ENCODE measurements at places on chromosomes 7 and 10.

GRCh38 chr10:10644008-10644646 is 373.5 kb upstream of the CELF2 start:
- DNase-seq, result no peak

GRCh38 chr7:64314566-64314965 is 805 bp downstream of the ZNF736 start:
- DNase-seq, result no peak

GRCh38 chr10:70758757-70759514 is 26.2 kb downstream of the TBATA start:
- DNase-seq, result peak; percentile 26

DNA sequence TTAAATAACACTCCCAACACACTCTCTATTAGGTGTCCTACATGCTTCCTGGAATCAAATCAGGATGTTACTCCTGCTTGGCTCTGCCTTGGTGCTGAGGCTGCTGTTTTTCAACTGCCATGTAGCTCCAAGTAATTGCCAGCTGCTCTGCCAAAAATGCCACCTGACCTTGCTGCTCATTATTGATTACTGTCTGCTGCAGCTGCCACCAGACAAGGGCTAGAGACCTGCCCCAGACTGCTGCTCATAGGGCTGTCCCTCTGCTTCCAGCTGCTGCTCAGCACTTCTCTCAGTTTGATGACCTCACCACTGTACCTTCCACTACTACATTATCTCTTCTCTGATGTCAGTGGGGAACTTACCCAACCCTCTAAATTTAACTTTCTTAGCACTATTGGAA is 102.5 kb downstream of the PCLO start:
- DNase-seq, result no peak

GRCh38 chr7:70470746-70471145 is 661.2 kb upstream of the GALNT17 start:
- no peak for DNase-seq

- no peak for DNase-seq
Measured at GRCh38 chr10:80141696-80142460, 9.3 kb downstream of the PLAC9 start.

DNA sequence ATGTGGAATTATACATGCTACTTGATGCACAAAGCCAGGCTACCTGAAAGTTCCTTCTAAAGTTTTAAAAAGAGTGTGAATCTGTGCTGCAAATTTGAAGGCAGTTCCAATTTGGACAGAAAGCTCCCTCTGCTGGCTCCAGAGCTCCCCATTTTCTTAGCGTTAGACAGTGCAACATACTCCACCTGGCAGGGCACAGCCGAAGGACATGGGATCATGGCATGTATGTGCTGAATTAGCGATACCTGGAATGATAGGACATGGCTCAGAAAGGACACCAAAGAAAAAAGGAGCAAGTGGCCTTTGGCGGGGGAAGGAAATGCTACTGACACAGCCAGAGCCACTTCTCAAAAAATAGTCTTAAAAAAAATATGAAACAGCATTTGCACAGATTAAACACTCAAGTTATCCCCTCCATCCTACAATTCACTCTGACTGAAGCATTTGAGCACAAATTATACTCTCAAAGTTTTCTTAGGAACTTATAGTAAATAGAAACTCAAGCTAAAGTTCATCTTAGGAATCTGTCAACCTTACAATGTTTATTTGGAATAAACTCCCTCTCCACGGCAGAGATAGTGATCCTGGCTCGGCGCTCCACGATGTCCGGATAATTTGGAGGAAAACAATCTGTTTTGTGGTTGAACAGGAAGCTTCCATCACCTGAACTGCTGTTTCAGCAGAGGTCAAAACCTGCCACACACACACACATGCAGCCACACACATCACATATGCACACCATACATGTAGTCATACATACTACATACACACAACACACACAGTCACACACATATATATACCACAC is 80.0 kb downstream of the C7orf25 start:
- DNase-seq, result no peak

DNA sequence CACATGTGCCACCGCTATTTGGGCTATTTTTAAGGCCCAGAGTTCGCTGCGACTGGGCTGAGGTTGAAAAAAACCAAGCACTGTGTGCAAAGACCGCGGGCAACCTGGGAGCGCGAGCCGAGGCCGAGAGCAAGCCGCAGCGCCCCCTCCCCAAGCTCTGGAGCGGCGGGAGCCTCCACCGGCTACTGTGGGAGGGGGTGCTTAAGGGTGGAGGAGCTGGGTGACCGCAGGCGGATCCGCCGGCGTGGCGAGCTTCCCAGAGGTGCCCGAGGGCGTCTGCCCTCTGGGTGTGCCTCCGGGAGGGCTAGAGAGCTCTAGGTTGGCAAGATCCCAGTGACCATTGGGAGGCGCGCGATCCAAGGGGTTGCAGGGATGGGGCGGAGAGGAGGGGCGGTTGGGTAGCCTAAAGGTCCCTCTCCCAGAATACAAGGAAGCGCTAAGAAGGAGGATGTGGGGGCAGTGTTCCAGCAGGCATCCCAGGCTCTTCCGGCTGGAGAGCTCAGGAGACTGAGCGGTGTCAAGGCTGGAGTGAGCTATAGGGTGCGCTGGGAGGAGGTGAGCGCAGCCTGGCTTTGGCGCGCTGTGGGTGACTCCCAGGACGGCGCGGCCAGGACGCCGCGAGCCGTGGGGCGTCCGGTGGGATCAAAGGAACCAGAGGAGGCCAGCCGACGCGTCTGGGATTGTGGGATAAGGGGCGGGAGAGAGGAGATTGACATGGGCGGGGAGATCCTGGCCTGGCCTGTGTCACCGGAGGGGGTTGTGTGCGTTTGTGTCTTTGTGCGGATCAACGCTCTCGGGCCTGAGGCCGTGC is 8.0 kb downstream of the DLX5 start:
- no peak for DNase-seq

DNA sequence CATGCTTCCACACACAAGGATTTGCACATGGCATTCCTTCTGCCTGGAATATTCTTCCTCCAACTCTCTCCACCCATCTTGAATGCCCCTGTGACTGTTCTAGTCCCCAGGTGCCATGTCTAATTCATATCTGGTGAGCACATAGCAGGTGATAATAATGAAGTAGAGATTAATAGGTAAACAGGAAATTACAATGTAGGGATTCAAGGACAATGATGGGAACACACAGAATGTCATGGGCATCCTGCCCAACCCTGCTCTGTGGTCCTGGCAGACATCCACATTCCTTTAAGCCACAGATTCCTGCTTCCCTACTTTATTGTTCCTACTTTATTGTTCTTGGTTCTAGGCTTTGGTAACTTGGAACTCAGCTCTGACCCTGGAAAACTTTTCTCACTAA is 115.8 kb downstream of the THSD7A start:
- DNase-seq, result no peak

- DNase-seq, result no peak
Measured at GRCh38 chr7:17147409-17147808, 151.0 kb upstream of the AHR start.

DNA sequence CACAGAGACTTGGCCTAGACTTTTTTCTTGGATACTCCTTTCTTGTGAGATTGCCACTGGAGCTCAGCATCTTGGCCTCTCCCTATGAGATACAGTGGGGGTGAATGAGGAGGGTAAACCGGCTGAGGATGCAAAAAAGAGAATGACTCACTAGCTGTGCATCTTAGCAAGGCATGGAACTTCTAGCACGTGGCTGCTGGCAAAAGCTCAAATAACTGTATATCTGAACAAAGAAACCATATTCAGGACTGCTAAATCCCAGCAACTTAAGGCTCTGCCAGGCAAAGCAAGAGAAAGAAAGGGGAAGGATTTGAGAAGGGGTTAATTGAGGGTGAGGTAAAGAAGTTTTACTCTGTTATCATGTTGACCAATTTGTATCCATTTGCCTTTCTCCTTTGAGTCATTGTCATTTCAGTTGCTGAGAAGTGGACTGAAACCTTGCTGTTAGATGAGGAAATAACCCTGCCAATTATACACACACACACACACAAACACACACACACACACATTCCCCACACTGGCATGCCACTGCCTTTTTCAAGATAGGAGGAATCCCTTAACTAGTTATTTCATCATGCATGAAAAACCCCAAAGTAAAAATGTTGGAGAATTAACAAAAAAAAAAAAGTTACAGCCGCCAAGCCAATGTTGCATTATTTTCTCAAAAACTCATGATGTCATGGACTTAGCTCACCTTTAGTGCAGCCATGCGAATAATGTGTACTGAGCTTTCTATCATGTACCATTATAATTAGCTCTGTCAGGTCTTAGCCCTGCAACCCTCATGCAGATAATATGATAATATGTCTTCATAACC is 997.3 kb downstream of the LRMDA start:
- DNase-seq, result no peak

- DNase-seq, result no peak
Measured at GRCh38 chr10:99742701-99743100, 10.7 kb downstream of the CUTC start.

DNA sequence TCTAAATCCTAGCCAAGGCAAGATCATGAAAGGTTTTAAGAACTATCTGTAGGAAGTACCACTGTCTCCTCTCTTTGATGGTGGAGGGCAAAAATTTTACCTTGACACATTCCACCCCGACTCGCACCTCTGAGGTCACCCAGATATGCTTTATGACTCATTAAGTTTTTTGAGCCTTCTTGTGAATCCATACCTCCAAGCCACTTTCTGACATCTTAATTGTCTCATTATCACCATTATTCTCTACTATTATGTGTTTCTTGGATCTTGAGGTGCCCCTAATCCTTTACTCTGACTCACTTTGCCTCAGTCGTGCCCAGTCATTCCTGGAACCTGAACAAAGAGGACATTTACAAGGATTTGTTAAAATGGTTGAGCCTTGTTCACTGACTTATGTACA is 146.6 kb downstream of the RAPGEF5 start:
- DNase-seq, result no peak

DNA sequence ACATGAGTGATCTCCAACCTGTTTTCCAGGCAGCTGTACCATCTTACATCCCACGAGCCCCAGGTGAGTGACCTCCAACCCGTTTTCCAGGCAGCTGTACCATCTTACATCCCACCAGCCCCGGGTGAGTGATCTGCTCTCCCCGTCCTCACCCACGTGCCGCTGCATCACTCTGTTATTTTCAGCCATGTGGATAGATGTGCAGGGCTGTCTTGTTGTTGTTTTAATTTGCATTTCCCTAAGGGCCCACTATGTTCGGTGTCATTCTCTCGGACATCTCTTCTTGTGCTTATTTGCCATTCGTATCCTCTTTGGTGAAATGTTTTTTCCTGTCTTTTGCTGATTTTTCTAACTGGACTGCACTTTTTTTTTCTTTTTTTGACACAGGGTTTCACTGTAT is 17.9 kb upstream of the LARP4B start:
- no peak for DNase-seq

DNA sequence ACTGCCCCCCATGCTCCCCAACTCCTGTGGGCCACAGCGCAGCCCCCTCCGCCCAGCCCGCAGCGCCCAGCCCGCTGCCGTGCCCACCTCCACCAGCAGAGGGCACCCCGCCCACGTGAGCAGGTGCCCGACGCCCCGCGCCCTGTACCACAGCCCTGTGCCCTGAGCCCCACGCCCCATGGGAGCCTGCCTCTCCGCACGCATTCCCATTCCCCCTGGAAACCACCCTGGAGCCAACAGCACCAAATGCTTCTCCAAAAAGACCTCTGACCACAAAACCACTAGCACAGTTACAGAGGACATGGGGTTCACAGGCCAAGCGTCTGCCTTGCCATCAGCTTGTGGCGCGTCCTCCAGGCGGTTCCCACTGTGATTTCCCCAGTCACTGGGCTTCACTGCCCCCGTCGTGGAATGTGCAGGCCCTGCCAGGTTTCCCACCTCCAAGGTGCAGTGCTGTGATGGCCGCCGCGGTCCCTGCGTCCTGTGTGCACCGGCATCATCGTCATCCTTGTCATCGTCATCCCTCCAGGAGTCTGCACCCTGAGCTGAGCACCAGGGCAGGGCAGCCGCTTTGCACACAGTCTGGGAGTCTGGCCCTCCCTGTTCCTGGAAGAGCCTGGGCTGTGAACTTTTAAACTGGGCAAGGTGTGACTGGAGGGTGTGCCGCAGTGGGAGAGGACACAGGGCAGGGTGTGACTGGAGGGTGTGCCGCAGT is 61.7 kb downstream of the PWWP2B start:
- DNase-seq, result peak; percentile 43

DNA sequence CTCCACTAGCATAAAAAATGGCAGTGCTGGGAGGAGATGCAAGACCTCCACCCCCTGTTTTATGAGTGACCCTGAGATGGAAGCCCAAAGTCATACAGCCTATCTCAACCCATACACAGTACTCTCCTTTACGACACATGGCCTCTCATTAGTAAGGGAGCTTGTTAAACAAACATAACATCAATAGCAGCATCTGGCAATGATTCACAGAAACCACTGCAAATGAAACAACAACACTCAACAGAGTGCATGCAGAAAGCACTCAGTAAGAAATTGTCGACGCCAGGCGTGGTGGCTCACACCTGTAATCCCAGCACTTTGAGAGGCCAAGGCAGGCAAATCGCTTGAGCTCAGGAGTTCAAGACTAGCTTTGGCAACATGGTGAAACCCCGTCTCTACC is 27.5 kb upstream of the FIGNL1 start:
- DNase-seq, result no peak

DNA sequence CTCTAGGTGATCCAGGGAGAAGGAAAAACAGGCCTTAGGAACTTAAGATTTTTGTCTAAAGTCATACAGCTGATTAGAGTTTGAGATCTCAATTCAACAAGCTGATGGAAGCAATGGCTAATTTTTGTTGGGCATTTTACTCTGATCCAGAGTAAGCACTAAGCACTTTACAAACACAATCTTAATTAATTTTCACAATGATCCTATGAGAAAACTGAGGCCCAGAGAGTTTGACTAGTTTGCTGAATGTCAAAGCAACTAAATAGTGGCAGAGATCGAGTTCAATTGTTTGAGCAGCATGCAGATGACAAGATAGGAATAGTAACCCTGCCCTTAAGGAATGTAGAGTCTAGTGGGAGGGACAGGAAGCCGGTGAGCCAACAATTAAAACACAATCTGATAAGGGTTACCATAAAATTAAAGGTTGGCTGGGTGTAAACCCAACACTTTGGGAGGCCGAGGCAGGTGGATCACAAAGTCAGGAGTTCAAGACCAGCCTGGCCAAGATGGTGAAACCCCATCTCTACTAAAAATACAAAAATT is 13.5 kb upstream of the RPEL1 start:
- DNase-seq, result no peak

DNA sequence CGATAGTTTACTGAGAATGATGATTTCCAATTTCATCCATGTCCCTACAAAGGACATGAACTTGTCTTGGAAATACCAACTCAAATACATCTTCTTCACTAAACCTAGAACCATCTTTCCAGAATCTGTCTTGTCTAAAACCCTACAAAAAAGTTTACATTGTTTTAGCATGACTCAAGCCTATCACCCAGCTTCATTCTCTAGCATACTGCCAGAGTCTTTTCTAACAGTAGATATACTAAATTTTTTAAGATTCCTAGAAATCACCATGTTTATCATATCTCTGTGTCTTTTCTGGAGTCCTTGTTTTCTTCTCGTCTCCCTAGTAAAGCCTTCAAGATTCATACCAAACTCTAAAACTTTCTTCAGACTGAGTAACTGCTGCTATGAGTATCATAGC is 129.7 kb downstream of the SEMA3E start:
- DNase-seq, result no peak

- DNase-seq, result no peak
Measured at GRCh38 chr10:71771204-71771603, 2.1 kb downstream of the VSIR start.

GRCh38 chr7:76234931-76235441 is 33.3 kb downstream of the SRRM3 start:
- DNase-seq, result peak; percentile 63

GRCh38 chr7:77208416-77208815 is 8.8 kb upstream of the FGL2 start:
- DNase-seq, result no peak

All from activated naive CD8-positive, alpha-beta T cell treated with anti-CD3 and anti-CD28 coated beads, Interleukin-2, amount 50 U/mL, for 16 hours (primary cell).